Sigmoid colon (tissue), 7 donors: ENCODE measurements at places on chromosomes 12 and 14. TPM values are rescaled to one million over a fixed set of nuclear protein-coding genes. Genes with fewer than 3 reads are reported as not detected.

The CACNA1C gene
- 165 TPM for total RNA-seq

The IFNG gene
- not detected for total RNA-seq

DNA sequence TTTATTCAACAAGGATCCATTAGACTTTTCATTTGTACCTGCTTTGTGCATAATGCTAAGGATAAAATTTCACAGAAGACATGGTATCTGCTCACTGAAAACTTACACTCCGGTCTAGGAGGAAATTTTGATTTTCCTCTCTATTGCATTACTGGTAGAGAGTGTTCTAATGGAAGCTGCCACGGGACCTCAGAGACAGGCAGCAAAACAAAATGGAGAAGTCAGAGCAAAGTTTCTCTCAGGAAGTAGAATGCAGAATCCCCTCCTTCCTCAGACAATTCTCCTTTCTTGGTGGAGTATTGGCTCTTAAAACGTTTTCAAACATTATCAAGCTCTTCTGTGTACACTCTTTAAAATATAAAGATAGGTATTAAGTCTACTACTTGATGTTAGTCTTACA, 12.3 kb downstream of the CLEC2B start:
- no peak for DNase-seq

- DNase-seq = no peak
These were observed 43.0 kb downstream of the DAO start for GRCh38 chr12:108922918-108923317.

GRCh38 chr12:47078733-47079467, 521 bp upstream of the PCED1B start:
- DNase-seq = peak; percentile 87

- DNase-seq = no peak
These were observed 961 bp downstream of the CMAS start for GRCh38 chr12:22046968-22047390.

GRCh38 chr14:22002860-22003284, 329.3 kb upstream of the OR4E1 start:
- no peak for DNase-seq
